ENCODE measurements at places on chromosomes 4 and X.

DNA sequence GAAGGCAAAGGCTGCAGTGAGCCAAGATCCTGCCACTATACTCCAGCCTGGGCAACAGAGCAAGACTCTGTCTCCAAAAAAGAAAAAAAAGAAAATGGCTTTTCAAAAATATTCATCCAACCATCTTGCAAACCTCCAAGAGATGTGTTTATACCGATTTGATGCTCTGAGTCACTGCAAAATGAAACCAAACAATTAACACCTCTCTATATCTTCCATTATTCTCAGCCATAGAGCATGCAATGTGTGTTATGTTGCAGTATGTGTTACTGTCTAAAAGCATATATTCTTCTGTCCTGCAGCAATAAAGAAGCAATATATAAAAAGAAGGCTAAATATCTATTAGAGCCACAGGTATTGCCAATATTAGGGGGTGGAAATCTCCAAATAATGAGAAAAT is 51.4 kb downstream of the ARAP2 start:
- DNase-seq: no peak

DNA sequence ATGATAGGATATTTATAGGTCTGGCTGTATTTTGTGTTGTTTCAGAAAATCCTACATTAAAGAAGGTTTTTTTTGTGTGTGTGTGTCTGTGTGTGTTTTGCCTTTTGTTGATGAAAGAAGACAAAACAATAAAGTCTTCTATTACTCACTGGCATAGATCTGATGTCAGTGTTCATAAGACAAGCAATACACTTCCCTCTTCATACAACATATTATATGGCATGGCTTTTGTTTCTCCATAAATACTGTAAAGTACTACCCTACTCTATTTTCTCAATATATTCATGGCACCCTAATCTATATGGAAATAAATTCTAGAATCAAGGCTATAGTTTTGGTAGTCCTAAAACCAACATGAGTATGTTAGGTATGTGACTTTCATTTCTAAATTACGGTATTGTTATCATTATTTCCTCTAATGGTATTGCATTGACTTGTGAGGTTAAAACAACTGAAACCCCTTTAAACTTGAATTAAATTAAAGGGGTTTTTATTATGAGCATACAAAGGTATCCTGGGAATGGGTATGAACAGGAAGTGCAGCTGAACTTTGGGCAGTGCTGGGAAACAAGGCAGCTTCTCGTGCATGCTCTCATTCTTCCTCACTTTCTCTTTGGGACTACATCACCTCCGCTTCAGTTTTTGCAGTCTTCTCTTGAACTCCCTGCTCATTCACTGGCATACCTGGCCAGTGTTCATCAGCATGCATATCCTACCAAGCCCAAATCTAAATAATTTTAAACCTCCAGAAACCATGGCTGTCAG is 70.5 kb upstream of the PRSS48 start:
- DNase-seq: no peak

DNA sequence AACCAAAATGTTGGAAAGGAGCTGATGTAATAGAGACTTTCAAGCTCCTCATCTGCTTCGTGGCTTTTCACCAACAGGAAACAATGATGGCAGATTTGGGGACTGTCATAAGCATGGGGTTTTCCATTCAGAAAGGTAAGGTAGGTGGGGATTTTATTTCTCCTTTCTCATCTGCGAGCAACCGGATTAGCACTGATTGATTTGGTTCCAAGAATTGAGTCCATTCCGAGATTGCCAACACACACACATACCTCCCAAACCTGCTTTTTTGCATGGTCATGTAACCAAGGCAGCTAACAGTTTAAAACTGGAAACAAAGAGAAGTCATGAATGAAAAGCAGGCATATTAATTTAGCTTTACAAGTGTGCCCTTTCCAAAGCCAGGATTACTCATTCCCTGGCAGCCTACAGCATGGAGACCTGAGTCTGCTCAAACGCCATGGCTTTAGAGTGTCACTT is 63.0 kb upstream of the LNX1 start:
- DNase-seq: no peak

DNA sequence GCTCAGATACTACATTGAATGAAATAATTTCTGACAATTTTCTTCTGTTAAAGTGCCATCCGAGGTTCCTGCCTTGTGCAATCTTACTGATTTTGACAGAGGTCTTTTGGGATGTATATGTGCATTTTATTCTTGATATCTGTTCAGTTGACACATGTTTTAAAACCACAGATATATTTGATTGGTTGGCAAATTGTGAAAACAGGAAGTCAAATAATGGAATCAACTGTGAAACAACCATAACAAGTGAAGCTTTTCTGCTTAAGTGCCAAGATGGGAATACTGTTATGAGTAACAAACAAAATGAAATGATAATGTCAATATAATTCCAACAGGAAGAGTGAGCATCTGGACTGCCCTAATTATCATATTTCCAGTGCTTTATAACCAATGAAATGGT is 84.9 kb upstream of the TET2 start:
- DNase-seq: no peak

DNA sequence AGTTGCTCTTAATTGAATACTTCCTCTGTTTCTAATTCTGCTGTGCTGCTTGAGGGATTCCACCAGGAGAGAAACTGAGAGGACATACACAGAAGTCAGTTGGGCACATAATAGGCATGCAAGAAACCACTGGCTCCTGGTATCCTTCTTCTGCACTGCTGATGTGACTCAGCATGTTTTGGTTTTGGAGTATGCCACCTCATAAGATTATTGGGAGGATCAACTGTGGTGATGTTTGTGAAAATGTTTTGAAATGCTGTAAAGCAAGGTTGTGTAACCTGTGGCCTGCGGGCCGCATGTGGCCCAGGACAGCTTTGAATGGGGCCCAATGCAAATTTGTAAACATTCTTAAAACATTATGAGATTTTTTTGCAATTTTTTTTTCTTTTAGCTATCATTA is 119.6 kb downstream of the GATB start:
- no peak for DNase-seq

- no peak for DNase-seq
These were observed 5.4 kb downstream of the DAPP1 start for GRCh38 chr4:99821918-99822503.

- DNase-seq: no peak
These were observed 17.8 kb downstream of the ANOS1 start for GRCh38 chrX:8714164-8714563.

DNA sequence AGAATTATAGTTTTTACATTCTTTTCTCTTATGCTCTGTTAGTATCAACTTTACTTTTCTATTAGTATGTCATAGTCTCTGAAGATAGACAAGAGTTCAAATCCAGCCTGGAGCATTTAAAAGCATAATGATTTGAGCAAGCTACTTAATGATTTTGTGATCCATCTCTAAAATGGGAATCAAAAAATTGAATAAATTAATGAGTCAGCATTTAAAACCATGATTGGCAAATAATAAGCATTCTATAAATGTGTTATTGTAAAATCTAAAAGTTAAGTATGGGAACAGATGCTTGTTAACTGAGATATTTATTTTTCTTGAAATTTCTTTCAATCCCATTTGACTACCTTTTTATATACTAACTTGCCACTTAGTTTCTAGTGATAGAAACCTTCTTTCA is 391.6 kb downstream of the PCDH7 start:
- no peak for DNase-seq

DNA sequence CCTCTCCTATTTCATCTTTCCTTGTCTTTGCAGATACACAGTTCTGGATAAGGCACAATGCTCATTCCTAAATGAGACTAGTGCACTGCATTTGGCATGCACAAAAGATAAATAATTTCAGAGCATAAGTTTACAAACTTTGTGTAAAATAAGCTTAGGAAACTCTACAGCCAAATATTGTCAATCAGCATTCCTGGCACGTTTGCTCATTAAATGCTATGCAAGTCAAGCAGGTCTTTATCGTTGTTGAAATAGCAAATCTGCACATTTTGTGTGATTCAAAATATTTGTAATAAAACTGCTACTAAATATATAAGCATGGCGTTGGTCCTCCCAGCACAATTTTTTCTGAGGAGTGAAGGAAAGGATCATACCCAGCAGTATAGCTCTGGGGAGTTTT is 322.1 kb upstream of the NOCT start:
- no peak for DNase-seq

GRCh38 chr4:105389167-105389566 is 84.7 kb downstream of the PPA2 start:
- DNase-seq: no peak

DNA sequence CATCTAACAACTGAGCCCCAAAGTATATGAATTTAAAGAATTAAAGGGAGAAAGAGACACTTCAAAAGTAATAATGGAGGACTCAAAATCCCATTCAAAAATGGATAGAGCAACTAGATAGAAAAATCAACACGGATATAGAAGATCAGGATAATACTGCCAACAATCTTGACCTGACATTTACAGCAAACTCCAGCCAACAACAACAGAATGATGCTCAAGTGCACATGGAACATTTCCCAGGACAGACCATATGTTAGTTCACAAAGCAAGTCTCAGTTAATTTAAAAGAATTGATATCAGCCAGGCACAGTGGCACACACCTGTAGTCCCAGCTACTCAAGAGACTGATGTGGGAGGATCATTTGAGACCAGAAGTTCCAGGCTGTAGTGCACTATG is 72.0 kb upstream of the SMARCAD1 start:
- DNase-seq: no peak

DNA sequence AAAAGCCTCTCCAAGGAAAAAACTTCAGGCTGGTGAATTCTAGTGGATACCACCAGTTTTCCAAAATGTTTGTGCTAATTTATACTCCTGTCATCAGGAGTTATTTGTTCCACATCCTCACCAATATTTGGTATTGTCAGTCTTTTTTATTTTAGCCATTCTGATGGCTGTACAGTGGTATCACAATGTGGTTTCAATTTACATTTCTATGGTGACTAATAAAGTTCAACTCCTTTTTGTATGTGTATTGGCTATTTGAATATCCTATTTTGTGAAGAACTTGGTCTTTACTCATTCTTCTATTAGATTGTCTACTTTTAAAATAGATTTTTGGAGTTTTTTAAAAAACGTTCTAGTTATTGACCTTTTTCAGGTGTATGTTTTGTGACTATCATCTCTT is 33.0 kb upstream of the FRAS1 start:
- DNase-seq: no peak

- no peak for DNase-seq
These were observed 93.8 kb downstream of the PDGFRA start for GRCh38 chr4:54322818-54323417.

DNA sequence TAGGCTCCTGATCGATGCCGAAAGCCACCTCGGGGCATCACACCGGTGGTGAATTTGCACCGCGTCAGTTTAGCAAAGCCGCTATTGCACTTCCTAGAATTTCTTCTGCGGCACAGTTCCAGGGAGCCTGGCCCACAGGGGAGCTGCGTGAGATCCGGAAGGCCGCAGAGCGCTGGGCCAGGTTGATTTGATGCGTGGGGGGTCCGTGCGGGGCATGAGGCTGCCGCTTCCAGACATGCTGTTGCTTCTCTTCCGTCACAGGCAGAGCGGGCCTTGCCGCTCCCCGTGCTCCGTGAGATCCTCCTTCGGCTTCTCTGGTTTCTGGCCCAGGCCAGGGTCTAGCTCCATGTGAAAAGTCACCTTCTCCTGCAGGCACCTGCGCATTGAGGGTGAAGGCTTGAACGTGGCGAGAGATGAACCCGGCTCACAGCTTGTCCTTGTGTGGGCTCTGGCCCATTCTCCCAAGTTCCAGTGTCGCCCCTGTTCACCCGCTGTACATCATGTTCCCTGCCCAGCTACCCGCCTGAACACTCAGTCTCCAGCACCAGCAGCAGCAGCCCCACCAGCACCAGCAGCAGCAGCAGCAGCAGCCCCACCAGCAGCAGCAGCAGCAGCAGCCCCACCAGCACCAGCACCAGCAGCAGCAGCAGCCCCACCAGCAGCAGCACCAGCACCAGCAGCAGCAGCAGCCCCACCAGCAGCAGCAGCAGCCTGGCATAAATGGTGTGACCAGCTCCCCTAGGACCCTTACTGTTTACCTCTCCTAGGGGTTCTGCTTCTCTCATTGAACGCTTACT is 131.2 kb downstream of the TRIML1 start:
- DNase-seq: no peak

GRCh38 chrX:16462912-16463311 is 187.0 kb upstream of the S100G start:
- no peak for DNase-seq

DNA sequence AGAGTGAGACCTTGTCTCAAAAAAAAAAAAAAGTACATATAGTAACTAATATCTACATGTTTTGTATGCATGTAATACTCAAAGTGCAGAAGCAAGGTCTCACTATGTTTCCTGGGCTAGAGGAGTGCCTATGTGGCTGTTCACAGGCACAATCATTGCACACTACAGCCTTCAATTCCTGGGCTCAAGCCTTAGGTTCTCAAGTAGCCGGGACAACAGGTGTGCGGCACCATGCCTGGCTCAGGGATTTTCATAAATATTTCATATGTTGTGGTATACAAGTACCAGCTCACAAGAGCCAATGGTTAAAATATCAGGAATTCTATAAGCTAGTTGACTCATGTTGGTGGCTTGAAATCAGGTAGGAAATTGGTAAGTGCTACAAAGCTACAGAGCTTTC is 94.8 kb downstream of the LARP7 start:
- DNase-seq: no peak

- DNase-seq: no peak
These were observed 1600.8 kb downstream of the ARAP2 start for GRCh38 chr4:34643476-34643875.

- no peak for DNase-seq
These were observed 28.8 kb downstream of the ELF4 start for GRCh38 chrX:130081421-130082045.

DNA sequence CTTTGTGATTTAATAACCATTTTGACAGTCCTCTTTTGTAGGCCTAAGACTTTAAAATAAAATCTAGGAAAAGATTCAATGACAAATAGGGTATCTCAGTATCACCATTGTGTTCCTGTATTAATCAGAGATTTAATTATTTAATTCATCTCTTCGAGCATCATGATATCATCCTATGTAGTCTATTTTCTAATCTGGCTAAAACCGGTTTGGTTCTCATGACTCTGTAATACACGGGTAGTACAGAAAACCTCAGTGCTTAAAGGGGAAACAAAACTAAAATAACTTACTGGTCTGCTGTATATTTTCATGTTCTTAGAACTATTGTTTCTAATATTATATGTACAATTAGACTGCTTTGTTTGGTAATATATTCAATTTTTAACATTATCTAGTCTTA is 23.7 kb upstream of the FBXW7 start:
- no peak for DNase-seq

DNA sequence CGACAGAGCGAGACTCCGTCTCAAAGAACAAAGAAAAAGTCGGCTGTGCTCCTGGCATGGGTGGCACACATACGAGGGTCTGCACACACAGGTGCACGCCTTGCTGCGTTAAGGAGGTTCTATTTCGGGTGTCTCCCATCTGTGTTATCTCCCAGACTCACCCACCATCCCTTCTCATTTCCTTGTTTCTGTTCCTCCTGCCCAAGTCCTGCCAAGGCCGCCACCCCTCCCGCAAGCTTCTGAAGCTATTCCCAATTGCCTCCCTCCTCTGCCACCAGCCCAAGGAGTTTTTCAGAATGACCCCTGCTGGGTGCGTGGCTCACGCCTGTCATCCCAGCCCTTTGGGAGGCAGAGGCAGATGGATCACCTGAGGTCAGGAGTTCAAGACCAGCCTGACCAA is 6.0 kb upstream of the IL3RA start:
- DNase-seq: no peak
